ENCODE measurements at places on chromosomes 11 and 22. TPM values are rescaled to one million over a fixed set of nuclear protein-coding genes. Genes with fewer than 3 reads are reported as not detected.

DNA sequence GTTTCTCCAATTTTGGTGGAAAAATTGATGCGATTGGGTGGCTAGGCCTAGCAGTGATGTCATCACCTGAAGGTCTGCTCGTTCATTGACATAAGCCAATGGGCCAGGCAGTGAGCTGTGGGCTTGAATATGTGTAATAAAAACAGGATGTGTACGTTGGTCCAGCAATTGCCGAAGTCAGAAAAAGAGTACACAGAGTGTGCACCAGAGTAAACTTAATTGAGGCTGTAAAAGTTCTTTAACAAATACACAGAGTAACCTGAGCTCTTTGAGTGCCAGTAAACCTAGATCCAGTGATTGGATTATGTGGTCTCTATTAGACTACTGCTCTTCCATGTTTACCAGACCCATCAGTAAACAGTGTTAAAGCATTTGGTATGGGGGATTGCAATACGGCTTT, 13.0 kb upstream of the GLYATL1 start:
- no peak for DNase-seq

DNA sequence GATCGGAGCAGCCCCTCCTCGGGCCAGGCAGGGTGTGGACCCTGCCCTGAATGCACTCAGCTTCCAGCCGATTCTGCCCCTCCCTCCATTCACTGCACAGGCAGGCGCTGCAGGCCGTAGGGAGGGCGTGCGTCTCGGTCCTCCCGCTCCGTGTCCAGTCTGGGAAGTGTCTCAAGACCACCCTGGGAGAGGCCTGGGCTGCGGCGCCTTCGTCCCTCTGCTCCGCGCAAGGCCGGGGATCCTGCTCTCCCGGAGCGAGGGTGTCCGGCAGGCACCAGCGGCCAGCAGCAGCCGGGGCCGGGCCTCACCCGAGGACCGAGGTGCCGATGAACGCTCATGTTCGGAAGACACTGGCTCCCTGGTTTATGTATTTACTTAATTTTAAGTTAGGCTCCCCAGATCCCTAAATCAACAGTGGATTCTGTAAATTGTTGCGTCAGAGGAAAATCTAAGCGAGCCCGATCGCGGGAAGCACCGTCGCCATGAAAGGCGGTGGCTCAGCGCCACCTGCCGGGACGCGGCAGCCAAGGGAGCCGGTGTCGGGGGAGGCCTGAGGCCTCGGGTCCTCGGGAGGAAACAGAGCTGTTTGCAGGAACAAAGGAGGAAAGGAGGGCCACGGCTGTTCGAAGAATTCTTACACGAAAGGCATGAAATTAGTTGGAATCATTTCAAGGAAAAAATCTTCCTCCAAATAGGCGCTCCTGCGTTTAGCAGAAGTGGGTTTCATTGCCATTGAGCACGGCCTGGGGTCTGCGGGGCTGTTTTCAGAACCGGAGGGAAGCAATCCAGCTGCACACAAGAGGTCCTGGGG, 195.3 kb downstream of the BRD1 start:
- peak; percentile 1 for DNase-seq

DNA sequence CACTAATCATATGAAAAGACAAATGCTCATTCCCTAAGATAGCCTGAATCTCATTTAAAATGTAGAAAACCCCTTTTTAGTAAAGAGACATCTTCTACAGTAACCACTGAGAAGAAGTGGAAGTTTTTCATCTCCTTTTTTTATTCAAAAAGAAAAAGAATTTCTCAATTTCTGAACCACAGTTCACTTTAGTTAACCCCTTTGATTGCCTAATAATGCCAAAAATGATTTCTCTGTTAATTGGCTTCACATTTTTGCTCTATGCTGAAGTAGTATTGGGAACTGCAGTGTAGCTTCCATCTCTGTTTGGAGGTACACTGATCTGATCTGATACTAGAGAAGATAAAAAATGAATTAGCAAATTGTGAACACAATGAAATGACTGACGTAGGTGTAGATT, 58.3 kb downstream of the CD44 start:
- no peak for DNase-seq

- DNase-seq, result peak; percentile 5
These were observed 43.7 kb upstream of the TOP3B start for GRCh38 chr22:22026157-22026831.

- no peak for DNase-seq
These were observed 9.2 kb upstream of the IFITM3 start for GRCh38 chr11:329886-330253.

- DNase-seq, result no peak
These were observed 620.9 kb upstream of the CADM1 start for GRCh38 chr11:116124922-116125714.

DNA sequence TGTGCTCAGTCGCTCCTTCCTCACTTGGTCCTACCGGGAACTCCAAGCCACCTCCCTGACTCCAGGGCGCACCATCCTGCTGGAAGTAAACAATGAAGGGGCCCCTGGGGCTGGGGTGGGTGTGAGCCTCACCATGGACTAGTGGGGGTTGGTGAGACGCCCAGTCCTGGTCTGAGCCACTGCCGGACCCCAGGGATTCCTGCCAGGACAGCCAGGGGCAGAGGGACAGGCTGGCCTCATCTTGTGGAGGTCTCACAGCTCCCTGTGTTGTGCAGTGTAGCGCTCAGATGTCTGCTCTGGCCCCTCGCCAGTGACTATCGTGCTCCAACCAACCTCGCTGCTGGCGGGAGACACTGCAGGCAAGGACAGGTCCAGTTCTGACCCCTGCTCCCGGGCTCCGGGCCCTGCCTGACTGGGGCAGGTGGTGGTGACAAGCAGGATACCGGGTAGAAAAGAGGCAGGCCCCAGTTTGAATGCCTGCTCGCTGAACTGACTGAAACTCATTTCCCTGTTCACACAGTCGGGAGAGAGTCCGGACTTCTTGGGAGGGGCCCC, 1021.4 kb downstream of the BRD1 start:
- no peak for DNase-seq

GRCh38 chr11:57359396-57359795, 21.2 kb downstream of the P2RX3 start:
- no peak for DNase-seq

- DNase-seq, result no peak
These were observed 8.1 kb upstream of the PLAAT3 start for GRCh38 chr11:63622323-63622722.

DNA sequence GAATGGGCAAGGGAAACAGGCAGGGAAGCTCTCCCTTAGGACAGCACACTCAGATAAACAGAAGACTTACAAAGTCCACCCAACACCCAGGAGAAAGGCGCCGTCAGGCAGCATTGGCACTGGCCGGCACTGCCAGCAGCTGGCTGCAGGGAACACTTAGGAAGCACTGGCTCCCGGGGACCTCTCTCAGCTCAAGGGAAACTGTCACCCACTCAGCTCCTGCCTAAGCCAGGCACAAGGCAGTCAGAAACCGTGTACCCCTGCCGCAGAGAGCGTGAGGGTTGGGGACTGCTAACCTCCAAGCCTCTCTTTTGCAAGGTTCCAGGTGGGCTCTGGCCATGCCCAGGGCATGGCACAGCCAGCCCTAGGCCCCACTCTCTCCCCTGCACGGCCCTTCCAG, 64.7 kb downstream of the DGCR2 start:
- DNase-seq, result no peak

GRCh38 chr11:69122630-69123431, 32.9 kb upstream of the SMIM38 start:
- no peak for DNase-seq

DNA sequence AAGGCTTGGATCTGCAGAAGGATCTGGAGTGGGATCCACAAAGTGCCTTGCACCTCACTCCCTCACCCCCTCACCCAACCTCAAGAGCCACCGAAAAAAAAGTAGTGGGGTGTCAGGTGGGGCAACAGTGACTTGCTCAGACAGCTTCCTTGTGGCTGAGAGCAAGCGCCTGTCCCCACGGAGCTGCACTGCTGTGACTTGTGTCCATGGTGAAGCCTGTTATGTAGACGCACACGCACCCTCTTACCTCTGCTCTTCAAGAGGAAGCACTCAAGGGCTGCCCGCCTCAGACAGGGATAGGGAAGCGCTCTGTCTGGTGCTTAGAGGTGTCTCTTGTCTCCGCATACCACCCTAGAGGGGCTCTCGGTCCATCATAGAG, 1.2 kb downstream of the DRD2 start:
- no peak for DNase-seq

GRCh38 chr11:1345737-1346513, 36.5 kb upstream of the TOLLIP start:
- no peak for DNase-seq

DNA sequence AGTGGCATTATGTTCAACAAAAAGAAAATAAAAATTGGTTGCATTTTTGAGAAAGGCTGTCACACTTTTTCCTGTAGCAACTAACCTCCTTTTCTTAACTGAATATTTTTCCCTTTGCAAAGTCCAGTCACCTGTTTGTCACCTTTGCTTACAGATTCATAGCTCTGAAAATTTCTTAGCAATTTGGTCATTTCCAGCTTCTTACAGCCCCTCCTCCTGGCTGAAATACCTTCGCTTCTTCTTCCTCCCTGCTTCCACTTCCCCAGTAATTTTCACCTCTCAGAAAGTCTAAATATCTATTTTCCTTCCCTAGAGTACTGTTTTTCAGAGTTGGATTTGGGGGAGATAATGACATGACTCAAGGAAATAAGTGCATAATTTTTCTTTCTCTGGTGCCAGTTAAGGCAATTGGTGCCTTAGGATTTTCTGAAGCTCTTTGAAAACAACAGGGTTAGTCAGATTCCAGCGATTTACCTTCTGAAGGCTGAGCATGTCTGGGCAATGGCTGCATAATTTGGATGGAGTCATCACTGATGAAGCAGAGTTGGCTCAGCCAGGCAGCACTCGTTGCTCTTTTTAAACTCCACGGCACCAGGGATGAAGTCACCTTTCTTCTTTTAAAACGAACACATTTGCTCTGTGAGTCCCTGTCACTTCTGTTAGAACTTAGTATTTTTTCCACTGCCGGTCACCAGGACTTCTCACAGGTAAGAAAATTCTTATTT, 62.1 kb upstream of the AMOTL1 start:
- DNase-seq, result no peak

- DNase-seq, result peak; percentile 65
These were observed 3.2 kb downstream of the NUP50 start for GRCh38 chr22:45166932-45167331.

DNA sequence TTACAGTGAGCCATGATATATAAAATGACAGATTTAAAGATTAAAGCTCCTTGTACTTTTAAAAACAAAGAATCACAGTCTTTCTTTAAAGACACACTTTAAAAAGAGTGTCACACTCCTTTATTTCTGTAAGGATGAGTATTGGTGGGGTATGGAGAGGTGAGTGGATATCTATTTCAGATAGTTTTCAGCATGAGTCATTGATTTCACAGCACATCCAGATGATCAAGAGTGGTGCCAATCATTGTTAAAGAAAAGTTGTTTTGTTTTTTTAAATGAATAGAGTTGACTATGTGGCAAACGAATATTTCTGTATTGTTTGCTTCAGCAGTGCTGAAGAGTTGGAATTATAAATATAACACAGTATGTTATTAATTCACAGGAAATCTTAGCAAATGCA, 52.5 kb downstream of the FAR1 start:
- no peak for DNase-seq

DNA sequence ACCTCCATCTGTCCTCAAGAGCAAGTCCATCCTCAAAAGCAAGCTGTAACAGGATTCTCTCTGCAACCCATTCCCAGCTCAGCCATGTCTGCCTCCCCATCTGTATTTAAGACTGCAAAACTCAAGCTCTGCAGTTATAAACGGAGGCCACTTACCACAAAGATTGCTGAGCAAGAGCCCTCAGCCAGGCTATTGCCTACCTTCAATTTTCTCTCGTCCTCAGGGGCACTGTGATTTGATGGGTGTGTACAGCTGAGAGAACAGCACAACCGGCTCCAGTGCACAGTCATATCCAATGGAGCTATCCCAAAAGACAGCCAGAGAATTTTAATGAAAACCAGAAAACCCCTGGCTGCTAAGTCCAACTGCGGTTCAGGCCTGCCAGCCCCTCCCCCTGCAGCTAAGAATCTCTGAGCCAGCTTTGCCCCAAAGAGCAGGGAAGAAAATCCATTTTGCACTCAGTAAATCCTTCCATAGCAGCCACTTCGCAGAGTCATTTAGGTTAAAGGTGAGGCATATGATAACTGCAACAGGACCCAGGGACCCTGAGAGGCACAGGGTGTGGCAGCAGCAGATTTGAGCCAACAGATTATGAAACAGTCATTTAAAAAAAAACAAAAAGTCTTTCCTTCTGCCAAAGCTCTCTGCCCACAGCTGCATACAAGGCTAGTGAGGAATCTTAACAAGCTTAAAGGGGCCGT, 37.6 kb downstream of the RAB30 start:
- no peak for DNase-seq

DNA sequence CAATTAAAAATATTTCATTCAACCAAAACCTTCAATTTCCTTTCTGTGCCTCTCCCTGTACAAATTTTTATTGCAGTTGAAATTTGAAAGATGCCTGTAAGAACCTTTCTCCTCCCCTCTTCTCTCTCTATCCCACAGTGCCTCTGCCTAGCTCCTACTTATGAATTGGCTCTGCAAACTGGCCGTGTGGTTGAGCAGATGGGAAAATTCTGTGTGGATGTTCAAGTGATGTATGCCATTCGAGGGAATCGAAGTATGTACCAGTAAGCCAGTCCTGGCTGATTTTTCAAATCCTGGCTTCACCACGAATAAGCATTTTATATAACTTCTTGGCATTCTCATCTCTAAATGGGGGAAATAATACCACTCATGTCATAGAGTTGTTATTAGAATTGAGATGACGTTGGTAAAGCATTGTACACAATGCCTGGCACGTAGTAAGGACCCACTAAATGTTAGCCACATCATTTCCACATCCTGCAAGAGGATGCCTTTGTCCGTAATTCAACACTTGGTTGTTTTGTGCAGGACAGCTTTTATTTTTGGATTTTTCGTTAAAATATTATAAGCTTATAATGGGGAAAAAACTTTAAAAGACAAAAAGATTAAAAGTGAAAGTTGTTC, 6.0 kb downstream of the DDX25 start:
- no peak for DNase-seq

- no peak for DNase-seq
These were observed 2.5 kb downstream of the MRGPRG start for GRCh38 chr11:3216027-3216525.

GRCh38 chr11:108775324-108775723, 110.5 kb downstream of the DDX10 start:
- DNase-seq, result no peak

GRCh38 chr11:91904792-91905785, 319.5 kb upstream of the FAT3 start:
- no peak for DNase-seq

- no peak for DNase-seq
These were observed 26.5 kb downstream of the CTTN start for GRCh38 chr11:70424765-70425344.

MS4A3 gene
- not detected for polyA plus RNA-seq

TMA7B gene
- 0.13 TPM for polyA plus RNA-seq

SLC35C1 gene
- 12.8 TPM for polyA plus RNA-seq

MEI1 gene
- 37.0 TPM for polyA plus RNA-seq

CCDC157 gene
- polyA plus RNA-seq, result 3.7 TPM

KRTAP5-11 gene
- polyA plus RNA-seq, result not detected

CARD16 gene
- 731 TPM for polyA plus RNA-seq

KDM2A gene
- polyA plus RNA-seq, result 3.9 TPM

SLC22A8 gene
- polyA plus RNA-seq, result not detected

DDI1 gene
- not detected for polyA plus RNA-seq

PICALM gene
- 81.0 TPM for polyA plus RNA-seq

MYO18B gene
- polyA plus RNA-seq, result not detected

RPLP2 gene
- polyA plus RNA-seq, result 1,191 TPM

SLC22A12 gene
- not detected for polyA plus RNA-seq

KCNJ1 gene
- not detected for polyA plus RNA-seq

PATE4 gene
- polyA plus RNA-seq, result not detected

Data from CD14-positive monocyte (primary cell).